ENCODE measurements at places on chromosomes 2 and 18.
A peak's percentile ranks its signal among the peaks of the same experiment; 100 is the strongest.

GRCh38 chr2:157784169-157784822 lies 91.8 kb downstream of the ACVR1 start:
- peak; percentile 39 for DNase-seq

GRCh38 chr18:76373297-76373696 lies 121.7 kb downstream of the ZNF516 start:
- no peak for DNase-seq

GRCh38 chr2:97963880-97964279 lies 31.9 kb downstream of the TMEM131 start:
- DNase-seq, result peak; percentile 17

- no peak for DNase-seq
Observed at GRCh38 chr18:22276334-22276713, 106.9 kb downstream of the GATA6 start.

DNA sequence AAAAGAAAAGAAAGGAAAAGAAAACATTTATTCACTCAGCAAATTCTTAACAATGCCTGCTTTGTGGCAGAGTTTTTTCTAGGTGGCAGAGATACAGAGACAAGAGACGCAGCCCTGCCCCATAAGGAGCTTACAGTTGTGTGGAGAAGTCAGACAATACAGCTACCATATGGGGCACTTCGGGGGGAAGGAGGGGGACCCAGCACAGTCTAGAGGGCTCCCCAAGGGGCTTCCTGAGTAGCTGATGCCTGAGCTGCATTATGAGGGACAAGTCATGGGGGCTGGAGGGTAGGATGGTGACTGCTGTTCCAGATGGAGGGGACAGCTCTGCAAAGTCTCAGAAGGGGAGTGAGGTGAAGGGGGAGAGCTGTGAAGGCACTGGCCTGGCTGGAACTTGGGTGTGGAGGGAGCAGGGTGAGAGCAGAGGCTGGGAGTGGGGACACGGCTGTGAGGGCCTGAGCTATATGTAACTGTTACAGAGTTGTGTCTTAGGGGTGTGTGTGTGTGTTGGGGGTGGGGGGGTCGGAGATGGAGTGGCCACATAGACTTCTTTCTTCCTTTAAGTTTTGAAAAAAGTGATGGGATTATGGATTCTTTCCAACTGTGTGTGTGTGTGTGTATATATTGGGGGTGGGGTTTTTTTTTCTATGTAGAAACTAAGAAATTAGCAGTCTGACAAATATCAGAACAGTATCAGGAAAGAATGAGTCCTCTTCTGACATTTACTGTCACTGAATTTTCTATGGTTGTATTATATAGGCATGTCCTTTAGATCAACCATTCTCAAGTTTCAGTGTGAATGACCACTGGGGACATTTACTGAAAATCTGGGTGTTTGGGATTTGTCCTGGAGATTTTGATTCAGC lies 66.0 kb upstream of the HAAO start:
- DNase-seq, result no peak

- no peak for DNase-seq
Observed at GRCh38 chr2:58641001-58641400, 399.9 kb upstream of the FANCL start.

GRCh38 chr2:38244301-38244700 lies 132.8 kb downstream of the ATL2 start:
- no peak for DNase-seq

DNA sequence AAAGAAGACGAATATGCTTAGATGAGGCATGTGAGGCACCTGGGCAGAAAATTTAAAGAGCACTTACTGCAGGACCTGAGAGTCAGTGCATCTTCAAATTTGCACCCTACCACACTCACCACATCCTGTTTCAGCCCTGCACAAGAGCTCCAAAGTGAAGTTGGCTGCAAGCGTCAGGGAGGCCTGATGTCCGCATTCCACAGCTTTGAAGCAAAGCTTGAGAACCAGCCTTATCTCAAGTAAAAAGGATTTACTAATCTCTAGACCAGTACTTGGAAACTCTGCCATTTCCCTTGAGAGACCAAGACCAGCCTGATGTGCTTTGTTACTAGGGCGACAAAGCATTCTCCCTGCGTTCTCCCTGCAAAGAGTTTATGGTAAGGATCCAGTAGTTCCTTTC lies 3.4 kb upstream of the ASNSD1 start:
- peak; percentile 96 for DNase-seq

GRCh38 chr2:1656961-1657841 lies 87.1 kb downstream of the PXDN start:
- DNase-seq, result no peak

DNA sequence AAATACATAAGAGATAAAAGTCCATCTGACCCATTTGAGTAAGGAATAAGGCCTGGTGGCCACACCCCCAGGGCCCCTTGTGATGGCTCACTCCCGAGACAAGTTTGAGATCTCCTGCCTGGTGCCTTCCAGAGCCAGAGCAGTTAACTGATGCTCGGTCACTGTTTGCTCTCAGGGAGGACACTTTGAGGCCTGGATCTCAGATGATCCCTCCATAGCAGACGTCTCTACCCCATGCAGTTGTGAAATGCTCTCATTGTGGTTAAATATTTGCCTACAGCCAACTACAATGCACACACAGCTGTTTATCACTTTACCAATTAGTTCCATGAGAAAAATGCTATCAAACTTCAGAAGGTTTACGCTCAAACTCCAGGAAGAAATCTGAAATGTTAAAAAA lies 12.3 kb downstream of the GYPC start:
- DNase-seq, result peak; percentile 15

GRCh38 chr2:69023236-69023635 lies 10.3 kb downstream of the ANTXR1 start:
- no peak for DNase-seq

DNA sequence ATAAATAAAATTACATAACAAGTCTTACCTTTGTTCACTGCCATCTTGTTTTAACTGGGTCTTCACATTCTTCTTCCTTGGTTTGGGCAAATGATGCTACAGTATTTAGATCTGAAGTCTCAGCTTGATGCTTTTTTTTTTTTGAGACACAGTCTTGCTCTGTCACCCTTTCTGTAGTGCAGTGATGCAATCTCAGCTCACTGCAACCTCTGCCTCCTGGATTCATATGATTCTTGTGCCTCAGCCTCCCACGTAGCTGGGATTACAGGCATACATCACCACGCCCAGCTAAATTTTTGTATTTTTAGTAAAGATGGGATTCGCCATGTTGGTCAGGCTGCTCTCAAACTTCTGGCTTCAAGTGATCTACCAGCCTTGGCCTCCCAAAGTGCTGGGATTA lies 53.2 kb upstream of the MAT2A start:
- peak; percentile 59 for DNase-seq

GRCh38 chr18:72868585-72869225 lies 918 bp upstream of the NETO1 start:
- no peak for DNase-seq

DNA sequence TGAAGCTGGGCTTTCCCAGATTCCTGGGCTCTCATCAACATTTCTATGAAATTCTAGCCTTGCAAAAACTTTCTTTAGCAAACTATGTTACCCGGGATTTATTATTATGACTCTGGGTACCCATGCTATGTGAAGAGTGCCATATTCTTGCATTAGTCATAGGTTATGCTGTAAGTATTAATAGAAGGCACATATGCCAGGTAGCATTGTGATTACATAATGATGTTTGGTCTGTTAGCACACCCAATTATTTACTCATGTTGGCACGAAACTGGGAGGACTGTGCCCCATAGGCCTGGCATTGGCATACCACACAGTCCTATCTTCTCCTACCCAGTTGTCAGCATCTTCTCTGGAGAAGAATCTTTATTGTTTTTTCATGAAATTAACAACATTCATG lies 171.0 kb downstream of the SLC4A3 start:
- DNase-seq, result no peak

DNA sequence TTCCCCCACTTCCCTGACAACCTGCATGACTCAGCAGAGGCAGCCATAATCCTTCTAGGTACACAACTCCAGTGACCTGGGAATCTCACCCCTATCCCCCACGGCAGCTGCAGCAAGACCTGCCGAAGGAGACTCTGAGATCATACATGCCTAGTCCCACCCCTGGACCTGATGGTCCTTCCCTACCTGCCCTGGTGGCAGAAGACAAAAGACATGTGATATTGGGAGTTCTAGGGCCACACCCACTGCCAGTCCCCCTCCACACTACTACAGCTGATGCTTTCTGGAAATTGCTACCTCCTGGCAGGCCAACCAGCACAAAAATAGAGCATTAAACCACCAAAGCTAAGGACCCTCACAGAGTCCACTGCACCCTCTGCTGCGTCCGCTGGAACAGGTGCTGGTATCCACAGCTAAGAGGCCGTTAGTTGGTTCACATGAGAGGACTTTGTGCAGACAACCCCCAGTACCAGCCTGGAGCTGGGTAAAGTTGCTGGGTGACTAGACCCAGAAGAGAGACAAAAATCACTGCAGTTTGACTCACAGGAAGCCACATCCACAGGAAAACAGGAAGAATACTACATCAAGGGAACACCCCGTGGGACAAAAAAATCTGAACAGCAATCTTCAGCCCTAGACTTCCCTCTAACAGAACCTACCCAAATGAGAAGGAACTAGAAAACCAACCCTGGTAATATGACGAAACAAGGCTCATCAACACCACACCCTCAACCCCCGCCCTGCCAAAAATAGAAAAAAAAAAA lies 12.5 kb downstream of the MARCO start:
- no peak for DNase-seq

GRCh38 chr2:241204490-241204889 lies 16.0 kb downstream of the ANO7 start:
- DNase-seq, result no peak

GRCh38 chr2:38154395-38154794 lies 78.4 kb upstream of the CYP1B1 start:
- no peak for DNase-seq

GRCh38 chr18:66632756-66633155 lies 28.9 kb upstream of the CDH19 start:
- DNase-seq, result peak; percentile 8

GRCh38 chr2:169015943-169016342 lies 15.2 kb downstream of the ABCB11 start:
- no peak for DNase-seq

DNA sequence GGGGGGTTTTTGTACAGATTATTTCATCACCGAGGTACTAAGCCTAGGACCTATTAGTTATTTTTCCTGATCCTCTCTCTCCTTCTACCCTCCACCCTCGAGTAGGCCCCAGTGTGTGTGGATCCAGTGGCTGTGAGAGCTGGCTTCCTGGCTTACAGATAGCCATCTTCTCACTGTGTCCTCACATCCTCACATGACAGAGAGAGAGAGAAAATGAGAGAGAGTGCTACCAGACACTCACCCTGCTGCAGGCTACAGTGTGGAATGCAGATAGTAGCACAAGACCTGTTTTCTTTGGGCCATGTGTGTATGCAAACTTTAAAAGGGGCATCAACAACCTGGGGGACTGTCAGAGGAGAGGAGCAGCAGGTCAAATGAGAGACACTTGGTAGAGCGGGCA lies 9.5 kb downstream of the KCNK3 start:
- DNase-seq, result no peak

- no peak for DNase-seq
Observed at GRCh38 chr2:120871016-120871635, 135.5 kb downstream of the GLI2 start.

DNA sequence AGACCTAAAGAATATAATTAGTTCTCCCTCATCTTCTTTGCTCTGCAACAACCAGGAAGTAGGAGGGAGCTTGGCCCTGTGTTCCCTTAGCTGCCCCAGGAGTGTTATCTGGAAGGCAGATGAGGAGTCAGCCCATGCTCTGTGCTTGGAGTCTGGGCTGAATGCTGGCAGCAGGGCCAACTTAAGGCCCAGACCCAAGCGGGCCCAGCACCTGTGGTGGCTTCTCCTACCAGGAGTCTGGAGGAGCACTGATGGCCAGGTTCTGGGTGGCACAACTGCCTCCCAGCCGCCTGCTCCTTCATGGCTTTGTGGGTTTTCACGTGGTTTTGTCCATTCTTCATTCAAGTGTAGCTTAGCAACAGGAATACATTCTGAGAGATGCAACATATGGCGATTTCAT lies 1910.7 kb upstream of the LRRTM1 start:
- DNase-seq, result no peak

DNA sequence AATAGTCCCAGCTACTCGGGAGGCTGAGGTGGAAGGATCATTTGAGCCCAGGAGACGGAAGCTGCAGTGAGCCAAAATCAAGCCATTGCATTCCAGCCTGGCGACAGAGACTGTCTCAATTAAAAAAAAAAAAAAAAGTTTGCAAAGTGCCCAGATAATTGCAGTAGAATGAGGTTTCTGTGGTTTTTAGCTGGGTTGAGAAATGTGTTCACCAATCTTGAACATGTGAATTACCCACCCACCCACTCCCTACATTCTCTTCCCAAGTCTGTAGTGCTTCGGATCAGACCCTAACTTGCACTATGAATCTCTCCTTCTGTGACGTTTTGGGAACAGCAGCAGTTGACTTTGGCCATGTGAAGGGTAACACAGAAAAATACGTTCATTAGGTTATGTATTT lies 247.3 kb downstream of the PTGR3 start:
- DNase-seq, result no peak

DNA sequence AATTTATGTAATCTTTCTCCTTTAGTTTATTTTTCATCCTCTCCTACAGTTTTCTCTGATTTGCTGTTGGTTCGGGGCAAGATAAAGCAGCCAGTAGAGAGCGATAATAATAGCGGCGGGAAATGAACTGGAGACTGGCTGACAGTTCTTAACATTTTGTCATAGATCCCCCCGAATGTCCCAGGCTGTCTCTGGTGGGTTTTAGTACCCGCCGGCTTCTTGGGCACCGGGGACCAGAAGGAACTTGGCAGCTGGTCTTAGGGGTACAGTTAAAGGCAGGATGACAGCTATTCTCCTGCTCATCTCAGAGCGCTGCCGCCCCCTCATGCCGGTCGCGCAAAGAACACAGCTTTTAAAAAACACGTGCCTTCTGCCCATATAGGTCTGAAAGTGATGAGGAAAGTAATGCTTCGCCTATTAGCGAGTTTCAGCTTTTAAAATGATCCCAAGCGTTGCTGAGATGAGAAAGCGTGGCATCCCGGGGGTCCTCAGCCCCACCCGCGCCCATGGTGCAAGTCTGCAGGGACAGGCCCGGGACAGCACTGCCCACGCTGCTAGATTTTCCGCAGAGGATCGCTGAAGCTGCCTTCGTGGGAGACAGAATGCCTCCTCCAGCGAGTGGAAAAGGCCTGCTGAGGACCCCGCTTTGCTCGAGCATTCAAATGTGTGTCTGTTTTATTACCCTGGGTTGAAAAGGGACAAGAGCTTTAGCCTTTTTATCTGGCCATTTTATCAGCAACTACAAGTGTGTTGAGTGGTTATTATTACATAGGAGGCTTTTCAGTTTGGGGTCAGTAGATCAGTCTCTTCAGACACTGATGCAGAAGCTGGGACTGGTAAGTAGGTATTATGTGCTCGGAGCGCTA lies 3.8 kb downstream of the ONECUT2 start:
- DNase-seq, result no peak
